Cerebellar nuclear complex (tissue), 1 donor: ENCODE measurements at places on chromosomes 16 and 17.

DNA sequence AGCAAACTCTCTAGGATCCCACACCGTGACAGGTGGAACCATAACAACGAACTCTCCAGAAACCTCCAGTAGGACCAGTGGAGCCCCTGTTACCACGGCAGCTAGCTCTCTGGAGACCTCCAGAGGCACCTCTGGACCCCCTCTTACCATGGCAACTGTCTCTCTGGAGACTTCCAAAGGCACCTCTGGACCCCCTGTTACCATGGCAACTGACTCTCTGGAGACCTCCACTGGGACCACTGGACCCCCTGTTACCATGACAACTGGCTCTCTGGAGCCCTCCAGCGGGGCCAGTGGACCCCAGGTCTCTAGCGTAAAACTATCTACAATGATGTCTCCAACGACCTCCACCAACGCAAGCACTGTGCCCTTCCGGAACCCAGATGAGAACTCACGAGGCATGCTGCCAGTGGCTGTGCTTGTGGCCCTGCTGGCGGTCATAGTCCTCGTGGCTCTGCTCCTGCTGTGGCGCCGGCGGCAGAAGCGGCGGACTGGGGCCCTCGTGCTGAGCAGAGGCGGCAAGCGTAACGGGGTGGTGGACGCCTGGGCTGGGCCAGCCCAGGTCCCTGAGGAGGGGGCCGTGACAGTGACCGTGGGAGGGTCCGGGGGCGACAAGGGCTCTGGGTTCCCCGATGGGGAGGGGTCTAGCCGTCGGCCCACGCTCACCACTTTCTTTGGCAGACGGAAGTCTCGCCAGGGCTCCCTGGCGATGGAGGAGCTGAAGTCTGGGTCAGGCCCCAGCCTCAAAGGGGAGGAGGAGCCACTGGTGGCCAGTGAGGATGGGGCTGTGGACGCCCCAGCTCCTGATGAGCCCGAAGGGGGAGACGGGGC lies 1.3 kb downstream of the SPN start:
- no peak for DNase-seq

DNA sequence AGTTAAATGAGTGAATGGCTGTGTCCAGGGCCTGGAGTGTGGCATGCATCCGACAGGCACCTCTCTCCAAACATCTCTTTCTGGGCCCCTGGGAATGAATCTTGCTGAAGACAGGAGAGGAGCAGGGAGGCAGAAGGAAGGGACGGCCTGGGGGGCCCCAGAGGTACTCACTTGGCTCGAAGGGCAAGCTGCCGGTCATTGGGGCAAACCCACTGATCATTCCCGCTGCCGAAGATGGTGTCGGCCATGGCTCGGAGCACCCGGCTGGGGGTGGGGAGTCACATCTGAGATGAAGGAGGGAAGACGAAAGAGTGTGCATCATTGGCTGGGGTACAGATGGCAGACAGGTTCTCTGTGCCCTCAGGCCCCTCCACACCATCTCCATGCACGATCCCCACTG lies 25.3 kb downstream of the RPH3AL start:
- no peak for DNase-seq

DNA sequence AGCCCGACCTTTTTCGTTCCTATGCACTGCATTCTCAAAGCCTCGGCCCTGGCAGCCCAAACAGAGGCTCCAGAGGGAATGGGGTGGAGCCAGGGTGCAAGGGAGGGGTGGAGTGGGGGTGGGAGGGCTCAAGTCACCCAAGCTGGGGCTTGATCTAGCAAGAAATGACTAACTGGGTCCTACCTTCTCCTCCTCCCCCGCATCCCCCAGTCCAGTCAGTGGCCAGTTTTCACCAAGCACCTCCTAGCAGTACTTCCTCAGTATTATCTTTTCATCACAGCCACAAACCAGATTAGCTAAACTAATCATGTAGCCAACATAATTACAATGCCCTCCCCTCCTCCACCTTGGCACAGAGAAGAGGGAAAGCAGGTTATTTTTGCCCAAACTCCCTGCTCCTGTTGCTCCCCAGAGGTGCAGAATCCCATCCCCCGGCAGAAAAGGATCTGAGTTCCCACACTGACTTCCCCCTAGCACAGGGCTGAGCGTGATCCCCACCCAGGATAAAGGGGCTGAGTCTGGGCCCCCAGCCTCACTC lies 2.2 kb downstream of the JUP start:
- DNase-seq = no peak

DNA sequence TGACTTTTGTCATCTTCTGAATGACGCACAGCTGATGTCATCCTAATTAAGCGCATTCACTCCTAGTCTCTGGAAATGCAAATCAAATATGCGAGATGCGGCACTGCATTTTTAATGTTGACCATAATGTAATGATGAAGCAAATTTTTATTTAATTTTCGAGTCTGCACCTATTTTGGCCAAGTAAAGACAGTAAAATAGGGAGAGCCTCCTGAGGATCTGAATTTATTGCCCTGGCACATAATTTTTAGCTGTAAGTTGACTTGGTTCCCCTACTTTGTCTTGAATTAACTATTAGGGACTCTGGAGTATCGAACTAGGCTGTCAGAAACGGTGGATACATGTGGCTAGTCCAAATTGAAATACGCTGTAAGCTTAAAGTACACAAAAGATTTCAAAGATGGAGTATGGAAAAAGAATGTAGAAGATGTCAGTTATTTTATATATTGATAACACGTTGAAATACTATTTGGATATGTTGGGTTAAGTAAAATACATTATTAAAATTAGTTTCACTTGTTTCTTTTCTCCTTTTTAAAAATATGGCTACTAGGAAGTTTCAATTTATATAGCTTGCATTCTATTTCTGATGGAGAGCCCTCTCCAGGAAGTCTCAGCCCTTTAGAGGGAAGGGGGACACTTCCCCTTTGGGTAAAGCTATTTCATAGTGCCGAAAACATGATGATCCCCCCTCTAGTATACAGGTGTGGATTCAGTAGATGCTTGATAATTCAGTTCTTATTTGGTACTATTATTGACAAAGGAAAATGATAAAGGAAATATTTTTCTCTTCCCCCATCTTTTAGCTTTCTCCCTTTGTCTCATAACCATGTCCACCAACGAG lies 991 bp downstream of the KPNA2 start:
- DNase-seq = no peak

- DNase-seq = no peak
Observed at GRCh38 chr17:47694581-47695428, 844 bp downstream of the TBKBP1 start.

- DNase-seq = no peak
Observed at GRCh38 chr17:50837980-50838954, 2.9 kb downstream of the WFIKKN2 start.

DNA sequence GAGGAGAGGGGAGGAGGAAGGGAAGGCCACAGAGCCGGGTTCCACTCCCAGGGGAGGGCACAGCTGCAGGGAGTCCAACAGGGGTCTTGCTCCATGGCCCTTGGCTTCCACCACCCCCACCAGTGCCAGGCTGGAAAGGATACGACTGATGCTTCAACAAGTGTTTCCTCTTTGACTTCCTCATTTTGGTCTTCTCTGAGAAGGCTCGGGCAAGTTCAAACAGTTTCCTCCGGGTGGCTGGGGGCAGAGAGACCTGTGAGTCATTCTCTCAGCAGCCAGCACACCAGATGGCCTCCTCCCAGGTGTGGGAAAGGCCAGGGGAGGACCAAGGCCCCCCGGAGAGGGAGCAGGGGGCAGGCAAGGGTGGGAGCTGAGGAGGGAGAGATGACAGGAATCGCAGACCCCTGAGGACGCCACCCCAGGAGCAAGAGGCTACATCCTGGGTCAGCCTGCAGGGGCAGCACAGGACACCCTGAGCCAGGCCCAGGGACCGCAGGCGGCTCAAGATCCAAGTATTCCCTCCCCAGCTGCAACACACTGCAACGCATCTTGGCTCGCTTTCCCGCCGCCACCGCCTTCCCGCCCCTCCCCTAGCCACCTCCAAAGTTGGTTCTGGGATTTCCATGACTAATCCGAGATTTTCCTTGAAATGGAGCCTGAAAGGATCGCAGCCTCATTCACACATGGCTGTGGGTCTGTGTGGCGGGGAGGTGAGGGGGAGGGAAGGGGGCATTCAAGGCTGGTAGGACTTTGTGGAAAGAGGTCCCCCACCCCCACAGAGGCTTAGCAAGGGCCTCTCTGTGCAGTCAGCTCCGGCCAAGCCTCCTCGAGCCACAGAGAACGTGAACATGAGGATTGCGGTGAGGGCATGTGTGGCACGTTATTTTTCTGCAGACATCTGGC lies 18.4 kb upstream of the MRPS23 start:
- no peak for DNase-seq
